ENCODE measurements at places on chromosomes 7 and 10.
A peak's percentile ranks its signal among the peaks of the same experiment; 100 is the strongest.

- no peak for DNase-seq
Observed at GRCh38 chr10:118827466-118828155, 72.8 kb upstream of the CACUL1 start.

DNA sequence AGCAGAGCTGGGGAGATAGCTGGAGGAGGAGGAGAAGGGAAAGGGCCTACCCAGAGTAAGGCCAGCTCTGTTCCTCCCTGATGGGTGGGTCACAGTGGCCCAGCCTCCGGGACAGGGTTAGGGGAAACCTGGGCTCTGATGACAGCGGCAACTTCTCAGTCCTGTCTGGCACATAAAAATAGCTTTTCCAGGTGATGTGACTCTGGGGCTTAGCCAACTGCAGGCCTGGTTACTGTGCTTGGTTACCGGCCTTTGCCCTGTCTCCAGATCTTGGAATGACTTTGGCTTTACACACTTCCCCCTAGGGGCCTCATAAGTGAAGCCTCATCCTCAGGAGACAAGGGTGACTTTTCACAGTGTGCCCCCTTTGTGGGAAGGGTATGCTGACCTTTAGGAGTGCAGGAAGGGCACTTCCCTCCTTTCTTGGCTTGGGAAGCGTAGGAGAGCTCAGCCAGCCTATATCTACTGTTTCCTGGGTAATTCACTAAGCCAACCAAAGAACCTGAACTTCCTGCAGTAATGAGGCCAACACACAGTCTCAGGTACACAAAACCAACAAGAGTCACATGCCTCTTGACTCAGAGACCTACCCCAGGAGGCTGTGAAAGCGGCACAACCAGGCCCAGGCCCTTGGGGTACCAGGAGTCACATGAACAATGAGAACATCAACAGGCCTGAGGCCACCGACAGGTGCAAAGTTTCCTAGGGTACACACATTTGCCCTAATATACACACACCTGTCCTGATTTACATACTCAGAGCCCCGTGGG lies 11.7 kb upstream of the HILPDA start:
- DNase-seq, result no peak

DNA sequence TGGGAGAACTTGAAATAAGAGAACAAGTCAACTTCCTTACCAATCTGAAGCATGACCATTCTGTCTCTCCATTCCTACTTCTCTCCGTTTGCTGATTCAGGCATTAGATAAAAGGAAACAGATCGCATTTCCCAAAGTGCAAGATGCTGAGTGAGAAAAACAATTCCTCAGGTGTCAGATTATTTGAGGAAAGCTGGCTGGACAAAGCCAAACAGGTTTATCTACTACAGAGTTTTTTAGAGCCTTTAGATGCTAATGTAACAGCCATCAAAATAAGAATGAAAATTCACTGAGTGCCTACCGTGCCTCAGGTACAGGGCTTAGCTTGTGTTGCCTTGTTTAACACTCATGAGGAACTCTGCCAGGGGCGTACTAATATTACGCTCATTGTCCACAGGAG lies 135.9 kb upstream of the MBL2 start:
- no peak for DNase-seq

- no peak for DNase-seq
Observed at GRCh38 chr7:70587739-70588138, 544.2 kb upstream of the GALNT17 start.

DNA sequence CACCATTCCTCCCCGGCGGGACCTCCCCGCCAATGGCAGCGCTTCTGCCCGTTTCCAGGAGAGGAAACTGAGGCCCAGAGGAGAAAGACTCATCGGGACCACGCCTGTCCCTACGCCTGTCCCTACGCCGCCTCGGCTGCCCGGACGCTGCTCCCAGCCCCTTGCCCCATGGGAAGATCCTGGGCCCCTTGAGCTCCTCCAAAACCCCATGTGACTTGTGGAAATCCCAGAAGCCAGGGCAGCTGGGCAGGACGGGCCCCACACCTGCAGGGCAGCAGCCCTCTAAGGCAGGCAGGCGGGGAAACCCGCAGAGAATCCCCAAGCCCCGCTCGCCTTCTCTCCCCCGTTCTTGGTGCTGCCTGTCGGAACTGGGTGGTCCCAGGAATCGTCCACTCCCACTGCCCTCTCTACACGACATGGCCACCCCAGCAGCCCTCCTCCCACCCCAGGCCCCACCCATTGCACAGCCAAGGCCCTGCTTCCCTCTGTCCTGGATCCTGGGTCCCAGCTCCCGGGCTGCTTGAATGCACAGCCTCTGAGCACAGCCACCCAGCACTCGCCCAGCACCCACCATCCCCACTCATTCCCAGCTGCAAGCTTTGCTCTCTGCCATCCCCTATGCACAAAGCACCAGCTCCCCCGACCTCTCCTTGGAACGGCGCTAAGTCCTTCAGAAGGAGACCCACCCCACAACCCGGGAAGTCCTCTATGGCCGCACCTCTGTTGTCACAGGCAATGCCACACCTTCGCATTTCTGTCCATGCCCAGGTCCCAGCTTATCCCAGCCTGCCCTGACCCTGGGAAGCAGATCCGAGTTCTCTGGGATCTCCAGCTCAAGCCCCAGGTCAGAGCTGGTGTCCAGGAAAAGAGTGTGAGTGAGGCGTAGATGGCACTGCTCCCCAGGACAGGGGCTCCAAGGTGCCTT lies 50.6 kb downstream of the SLC29A4 start:
- DNase-seq, result no peak

DNA sequence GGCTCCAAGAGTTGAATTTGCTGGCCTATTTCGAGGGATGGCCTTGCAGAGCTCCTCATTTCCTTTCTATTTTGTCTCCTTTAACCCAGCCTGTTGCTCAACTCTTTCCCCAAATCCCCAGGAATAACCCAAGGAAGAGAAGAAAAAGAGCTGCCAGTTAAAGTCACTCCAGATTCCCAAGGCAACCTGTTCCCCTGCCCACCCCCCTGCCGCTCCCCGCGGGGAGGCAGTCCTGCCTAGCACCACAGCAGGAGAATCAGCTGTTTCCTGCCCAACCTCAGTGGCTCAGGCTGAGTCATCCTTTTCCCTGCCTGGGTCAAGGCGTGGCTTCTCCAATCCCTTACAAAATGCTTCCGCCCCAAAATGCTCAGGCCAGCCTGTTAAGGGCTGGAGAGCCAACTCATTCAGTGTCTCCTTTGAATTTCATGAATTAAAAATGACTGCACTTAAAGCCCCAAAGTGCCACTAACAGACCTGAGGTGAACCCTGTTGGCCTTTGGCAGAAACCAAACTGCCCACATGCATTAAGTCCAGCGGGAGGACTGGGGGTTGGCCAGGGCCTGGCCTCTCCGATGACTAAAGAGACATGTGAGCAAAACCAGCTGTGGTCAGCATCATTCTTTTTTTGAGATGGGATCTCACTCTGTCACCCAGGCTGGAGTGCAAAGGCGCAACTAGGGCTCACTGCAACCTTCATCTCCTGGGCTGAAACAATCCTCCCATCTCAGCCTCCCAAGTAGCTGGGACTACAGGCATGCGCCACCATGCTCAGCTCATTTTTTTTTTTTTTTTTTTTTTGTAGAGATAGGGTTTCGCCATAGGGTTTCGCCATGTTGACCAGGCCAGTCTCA lies 83.2 kb upstream of the KIF5B start:
- peak; percentile 21 for DNase-seq

- no peak for DNase-seq
Observed at GRCh38 chr7:76225379-76225778, 23.7 kb downstream of the SRRM3 start.

DNA sequence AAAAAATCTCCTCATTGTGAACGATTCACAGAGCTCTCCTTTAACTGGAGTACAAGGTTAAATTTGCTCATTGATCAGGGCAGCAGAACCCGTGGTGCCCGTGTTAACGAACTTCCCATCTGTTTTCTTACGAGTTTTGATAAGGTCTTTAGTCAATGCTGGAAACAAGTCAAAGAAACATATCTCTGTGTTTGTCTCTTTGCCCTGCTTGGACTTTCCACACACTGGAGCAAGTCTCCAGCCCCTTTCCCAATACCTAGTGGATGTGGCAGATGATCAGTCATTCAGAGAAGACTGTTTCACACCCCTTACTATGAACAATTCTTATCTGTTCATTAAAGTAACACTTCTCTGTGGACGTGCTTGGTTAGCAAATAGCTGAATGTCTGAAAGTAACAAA lies 121.3 kb downstream of the ARID5B start:
- DNase-seq, result no peak

DNA sequence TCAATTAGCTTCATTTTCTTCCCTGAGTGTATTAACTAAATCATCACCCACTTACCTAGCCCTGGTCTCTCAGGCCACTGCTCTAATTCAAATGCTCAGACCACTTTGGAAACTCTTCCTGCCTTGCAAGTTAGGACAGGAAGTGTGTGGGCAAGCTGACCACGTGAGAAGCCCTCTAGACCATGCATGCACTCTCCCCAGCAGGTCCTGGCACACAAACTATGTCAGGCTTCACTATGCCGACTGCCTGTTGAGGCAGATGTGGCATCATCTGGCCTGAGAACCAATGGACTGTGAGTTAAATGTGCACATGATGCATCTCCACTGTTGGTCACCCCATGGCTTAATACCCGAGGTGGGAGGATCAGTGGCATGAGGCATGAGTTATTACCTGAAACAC lies 439.6 kb downstream of the GRID1 start:
- DNase-seq, result no peak

GRCh38 chr7:151088856-151089699 lies 2.8 kb downstream of the AGAP3 start:
- DNase-seq, result no peak

DNA sequence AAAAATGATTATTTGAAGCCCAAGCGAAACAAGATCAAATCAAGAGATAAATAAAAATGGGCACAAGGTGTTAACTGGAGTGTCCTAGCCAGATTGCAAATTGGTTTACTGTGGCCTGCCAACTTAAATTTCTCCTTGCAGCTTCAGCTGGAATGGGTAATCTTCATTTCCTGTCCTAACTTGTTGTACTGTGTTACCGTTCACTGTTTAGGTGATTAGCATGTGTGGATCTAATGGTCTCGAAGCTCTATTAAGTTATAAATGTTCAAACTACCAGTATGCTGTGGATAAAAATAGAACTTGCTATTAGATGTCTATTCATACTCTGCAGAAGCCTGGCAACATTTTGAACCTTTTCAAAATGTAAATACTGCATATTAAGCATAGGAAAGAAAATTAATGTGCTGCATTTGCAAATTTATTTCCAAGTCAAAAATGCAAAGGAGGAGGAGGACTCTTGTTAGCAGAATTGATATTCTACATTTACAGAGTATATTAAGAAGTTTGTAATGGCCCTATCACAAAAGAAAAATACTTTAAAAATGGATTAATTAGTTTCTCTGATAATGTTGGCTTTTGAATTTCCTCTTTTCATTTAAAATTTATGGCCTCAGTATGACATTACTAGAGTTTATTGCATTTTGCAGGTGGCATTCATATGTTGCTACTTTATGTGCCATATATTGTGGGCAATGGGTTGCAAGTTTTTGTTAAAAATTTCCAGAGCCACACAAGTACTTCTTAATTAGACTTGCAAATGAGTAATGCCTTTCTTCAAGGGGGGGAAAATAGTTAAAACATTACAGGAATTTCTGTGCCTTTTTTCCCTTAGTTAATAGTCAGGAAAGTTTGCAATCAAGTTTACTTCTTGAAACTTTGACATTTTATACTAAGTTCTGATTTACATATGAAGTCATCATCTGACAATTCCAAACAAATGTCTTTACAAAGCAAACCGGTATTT lies 92.1 kb downstream of the CABCOCO1 start:
- no peak for DNase-seq

- no peak for DNase-seq
Observed at GRCh38 chr10:129741280-129741977, 222.6 kb downstream of the EBF3 start.

DNA sequence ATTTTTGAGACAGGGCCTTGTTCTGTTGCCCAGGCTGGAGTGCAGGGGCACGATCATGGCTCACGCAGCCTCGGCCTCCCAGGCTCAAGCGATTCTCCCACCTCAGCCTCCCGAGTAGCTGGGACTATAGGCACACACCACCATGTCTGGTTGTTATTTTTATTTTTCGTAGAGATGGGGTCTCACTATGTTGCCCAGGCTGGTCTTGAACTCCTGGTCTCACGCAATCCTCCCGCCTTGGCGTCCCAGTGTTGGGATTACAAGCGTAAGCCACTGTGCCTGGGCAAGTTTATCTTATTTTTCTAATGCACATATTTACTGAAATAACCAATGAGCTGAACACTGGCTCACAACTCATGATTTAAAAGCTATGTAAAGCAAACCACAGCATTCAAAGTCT lies 61.9 kb downstream of the FAM171A1 start:
- no peak for DNase-seq

GRCh38 chr10:121708728-121709674 lies 110.8 kb upstream of the FGFR2 start:
- no peak for DNase-seq

- DNase-seq, result no peak
Observed at GRCh38 chr10:131909929-131910328, 9.1 kb downstream of the PPP2R2D start.

DNA sequence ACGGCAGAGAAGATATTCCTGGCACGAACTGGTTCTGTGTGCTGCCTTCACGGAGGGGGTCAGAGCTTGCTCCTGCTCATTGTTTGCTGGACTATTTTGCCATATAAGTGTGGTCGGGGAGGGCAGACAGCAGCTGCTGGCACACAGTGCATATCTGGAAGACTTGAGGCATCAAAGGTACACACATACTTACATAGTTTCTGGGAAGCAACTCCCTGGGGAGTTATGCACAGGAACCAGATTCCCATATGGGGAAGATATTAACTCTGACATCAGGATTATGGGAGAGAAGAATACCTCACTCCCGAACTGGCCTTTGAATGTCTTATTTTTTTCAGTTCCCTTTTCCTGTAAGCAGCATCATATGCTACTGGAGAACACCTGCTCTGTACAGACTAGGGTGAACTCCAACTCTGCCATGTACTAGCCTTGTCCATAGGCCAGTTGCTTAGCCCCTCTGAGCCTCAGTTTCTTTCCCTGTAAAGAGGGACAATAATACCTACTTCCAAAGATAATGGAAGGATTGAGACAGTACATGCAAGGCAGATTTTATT lies 41.5 kb downstream of the LGI1 start:
- no peak for DNase-seq

All from renal cortex interstitium (tissue), 15 donors.